ENCODE measurements at places on chromosomes 4 and X. TPM values are rescaled to one million over a fixed set of nuclear protein-coding genes. Genes with fewer than 3 reads are reported as not detected.
A peak's percentile ranks its signal among the peaks of the same experiment; 100 is the strongest.

TEX11 gene
- not detected for total RNA-seq

DNA sequence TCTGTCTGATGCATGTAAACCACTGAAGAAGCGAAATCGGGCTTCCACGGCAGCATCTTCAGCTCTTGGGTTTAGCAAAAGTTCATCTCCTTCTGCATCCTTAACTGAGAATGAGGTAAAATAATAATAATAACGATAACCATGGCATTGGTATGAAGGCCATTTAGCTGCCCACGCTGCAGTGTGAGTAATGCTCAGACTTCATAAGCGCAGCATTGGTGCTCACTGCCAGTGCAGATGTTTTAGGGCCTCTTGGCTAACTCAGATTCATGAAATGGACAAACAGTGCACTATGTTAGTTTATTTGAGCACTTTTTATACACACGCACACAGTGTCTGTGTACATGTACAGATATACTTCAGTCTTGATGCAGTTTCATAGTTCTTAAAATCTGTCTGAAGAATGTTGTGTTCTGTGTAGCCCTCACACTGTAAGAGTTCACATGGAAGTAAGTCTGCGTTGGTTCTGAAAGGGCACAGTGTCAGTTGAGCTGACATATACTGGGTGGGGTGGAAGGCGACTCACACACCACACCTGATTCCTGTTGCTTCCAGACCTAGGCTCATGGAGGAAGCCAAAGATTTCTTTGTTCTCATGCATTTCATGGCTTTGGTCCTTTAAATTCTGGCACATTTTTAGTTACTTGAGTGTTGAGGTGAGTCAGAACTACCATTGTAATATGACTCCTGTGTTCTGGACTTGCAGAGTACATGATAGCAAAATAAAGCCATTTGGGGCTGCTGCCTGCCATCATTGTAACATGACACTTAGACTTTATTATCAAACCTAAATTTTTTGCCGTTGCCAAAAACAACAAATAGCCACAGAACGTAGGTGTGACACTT, 68.7 kb downstream of the NSD2 start:
- no peak for DNase-seq
- H3K27me3 ChIP-seq: no peaks in the 10 kb centered on the region
- peaks cover 4% of the 10 kb centered on the region for H3K4me1 ChIP-seq

- no peaks in the 10 kb centered on the region for H3K27me3 ChIP-seq
- no peaks in the 10 kb centered on the region for H3K36me3 ChIP-seq
- DNase-seq: no peak
- no peak overlapping the region for H3K4me3 ChIP-seq
Measured at GRCh38 chrX:47068720-47069119, 9.5 kb upstream of the RGN start.

DNA sequence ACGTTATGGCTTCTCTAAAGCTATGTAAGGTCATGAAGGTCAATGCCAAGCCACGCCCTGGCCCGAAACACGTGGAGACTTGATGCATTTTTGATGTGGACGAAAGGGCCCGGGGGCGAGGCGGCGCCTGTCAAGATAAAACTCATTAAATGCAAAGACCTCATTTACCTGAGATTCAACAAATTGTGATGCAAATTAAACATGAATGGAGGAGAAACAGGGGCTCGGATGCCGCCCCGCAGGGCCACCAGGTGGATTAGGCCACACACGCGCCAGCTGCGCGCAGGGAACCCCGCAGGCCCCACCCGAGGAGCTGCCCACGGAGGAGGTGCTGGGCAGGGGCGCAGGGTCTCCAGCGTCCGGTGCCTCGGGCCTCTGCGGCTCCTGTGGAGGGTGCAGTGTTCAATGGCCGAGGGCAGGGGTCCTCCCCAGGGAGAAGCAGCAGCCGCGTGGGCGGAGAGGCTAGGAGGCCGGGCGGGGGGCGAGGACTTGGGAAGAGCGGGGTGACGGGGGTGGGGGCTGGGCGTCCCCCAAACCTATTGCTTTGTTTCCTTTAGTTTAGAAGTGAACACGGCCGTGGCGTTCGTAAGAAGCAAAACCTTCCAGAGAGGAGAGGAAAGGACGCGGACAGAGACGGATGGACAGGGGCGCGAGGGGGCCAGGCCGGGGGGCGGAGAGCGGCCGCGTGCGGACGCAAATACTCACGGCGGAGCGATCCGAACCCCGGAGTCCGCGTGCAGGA, 40.4 kb downstream of the CPLX1 start:
- DNase-seq: no peak
- H3K4me1 ChIP-seq: peaks cover 37% of the 10 kb centered on the region
- peak overlapping the region; percentile 13 for H3K4me3 ChIP-seq
- peaks cover 18% of the 10 kb centered on the region for H3K27me3 ChIP-seq

GCNA gene
- total RNA-seq: 6.6 TPM

- no peaks in the 10 kb centered on the region for H3K36me3 ChIP-seq
- no peaks in the 10 kb centered on the region for H3K27me3 ChIP-seq
- no peaks in the 10 kb centered on the region for H3K4me1 ChIP-seq
- H3K27ac ChIP-seq: no peak overlapping the region
Measured at GRCh38 chrX:30533266-30533665, 44.3 kb downstream of the TASL start.

- H3K27me3 ChIP-seq: peaks cover 14% of the 10 kb centered on the region
- H3K4me3 ChIP-seq: no peak overlapping the region
- H3K4me1 ChIP-seq: peaks cover 5% of the 10 kb centered on the region
Measured at GRCh38 chr4:147590249-147590920, 26.8 kb upstream of the TMEM184C start.

DNA sequence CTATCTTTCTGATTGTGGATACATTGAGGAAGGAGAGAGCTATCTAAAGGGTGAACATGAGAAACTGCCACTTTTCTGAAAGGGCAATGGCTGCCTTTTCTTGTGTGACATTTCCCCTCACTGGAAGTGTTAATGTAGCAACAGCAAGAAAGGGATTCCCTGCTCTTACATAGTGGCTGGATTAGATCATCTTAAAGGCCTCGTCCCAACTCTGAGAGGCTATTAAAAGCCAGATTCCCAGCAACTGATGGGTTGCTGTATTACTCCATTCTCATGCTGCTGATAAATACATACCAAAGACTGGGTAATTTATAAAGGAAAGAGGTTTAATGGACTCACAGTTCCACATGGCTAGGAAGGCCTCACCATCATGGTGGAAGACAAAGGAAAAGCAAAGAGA, 33.7 kb upstream of the ADH7 start:
- peaks cover 7% of the 10 kb centered on the region for H3K27me3 ChIP-seq
- no peaks in the 10 kb centered on the region for H3K36me3 ChIP-seq
- no peak overlapping the region for H3K4me3 ChIP-seq
- DNase-seq: no peak
- no peaks in the 10 kb centered on the region for H3K4me1 ChIP-seq

DNA sequence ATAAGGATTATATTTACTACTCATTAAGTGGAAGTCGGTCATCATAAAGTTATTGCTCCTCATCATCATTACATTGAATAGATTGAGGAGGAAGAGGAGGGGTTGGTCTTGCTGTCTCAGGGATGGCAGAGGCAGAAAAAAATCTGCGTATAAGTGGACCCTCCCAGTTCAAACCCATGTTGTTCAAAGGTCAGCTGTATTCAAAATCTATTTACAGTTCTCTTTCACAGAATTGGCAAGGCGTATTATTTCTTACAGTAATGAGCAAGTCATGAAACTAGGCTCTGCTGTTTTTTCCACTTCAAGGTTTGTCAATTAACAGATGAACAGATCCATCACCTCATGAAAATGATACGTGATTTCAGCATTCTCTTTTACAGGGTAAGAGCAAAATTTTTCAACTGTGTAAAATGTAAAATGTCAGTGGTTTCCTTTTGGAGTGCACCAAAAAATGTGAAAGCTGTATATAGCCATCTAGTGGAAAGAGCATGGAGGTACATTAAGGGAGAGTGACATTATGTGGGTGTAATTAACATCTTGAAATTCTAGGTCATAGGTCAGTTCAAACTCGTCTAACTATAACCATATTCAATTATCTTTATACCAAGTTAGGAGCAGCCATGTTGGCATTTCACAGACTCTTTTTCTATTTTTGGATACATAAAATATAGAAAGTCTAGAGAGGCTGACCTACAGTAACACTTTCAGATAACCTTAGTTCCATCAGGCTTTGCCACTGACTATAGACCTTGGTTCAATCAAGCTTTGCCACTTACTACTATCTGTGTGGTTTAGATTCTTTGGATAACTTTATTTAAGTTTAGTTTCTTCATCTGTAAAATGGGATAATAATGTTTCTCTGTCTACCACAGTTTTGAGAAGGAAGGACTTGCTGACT, 30.1 kb downstream of the NEIL3 start:
- no peak for DNase-seq
- peaks cover 57% of the 10 kb centered on the region for H3K36me3 ChIP-seq
- H3K27ac ChIP-seq: no peak overlapping the region
- peaks cover 4% of the 10 kb centered on the region for H3K4me1 ChIP-seq
- no peak overlapping the region for H3K4me3 ChIP-seq

DNA sequence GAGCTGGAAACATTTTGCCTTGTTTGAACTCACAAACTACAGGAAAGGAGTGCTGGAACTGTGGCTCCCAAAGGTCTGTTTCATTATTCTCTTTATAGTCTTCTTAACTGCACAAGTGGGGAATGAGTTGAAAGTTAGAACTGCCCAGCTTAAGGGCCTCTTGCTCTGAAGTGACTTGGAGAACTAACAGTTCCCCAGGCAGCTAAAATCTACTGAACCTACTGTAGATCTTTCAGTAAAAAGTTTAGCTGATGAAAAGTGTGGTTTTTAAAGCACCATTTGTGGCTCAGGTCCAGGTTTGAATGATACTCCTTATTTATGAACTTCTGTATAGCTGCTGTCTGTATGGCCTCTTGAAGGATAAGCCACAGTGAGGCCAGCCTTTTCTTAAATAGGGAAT, 353.8 kb downstream of the MAPK10 start:
- H3K27me3 ChIP-seq: no peaks in the 10 kb centered on the region
- no peak for DNase-seq
- no peaks in the 10 kb centered on the region for H3K4me1 ChIP-seq
- H3K36me3 ChIP-seq: no peaks in the 10 kb centered on the region

ASB12 gene
- not detected for total RNA-seq

NR3C2 gene
- total RNA-seq: 5.7 TPM

DNA sequence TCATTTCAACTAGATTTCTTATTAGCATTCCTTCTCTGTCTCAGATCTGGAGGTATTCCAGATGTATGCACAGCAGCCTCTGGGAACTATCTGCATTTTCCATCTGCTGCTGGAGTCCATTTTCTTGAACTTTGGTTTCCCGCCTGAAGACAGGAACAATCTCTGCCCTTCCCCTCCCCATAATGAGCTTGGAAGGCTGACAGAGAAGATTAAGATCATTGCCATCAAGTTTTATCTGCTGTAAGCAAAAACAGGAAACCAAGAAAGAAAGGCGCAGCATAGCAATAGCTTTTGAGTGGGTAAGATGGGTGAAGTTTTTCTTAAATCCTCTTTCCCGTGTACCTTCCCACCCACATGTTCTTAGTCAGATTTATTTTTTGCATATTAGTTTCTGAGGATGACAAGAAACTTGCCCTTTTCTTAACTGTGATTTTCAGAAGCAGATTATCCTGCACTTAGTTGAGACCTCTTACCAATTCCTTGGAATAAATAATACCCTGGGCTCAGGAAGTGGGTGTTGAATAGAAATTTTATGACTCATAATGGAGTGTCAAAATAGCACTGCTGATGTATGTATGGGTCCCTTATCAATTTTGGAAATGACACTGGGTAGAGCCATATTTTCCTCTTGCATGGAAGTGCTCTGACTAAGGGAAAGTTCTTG, 78.3 kb downstream of the CT47B1 start:
- H3K4me3 ChIP-seq: no peak overlapping the region
- H3K27ac ChIP-seq: no peak overlapping the region
- H3K4me1 ChIP-seq: peaks cover 7% of the 10 kb centered on the region
- no peaks in the 10 kb centered on the region for H3K27me3 ChIP-seq
- DNase-seq: no peak
- no peaks in the 10 kb centered on the region for H3K36me3 ChIP-seq

KDR gene
- total RNA-seq: not detected

- no peak overlapping the region for H3K27ac ChIP-seq
- DNase-seq: no peak
- no peak overlapping the region for H3K4me3 ChIP-seq
- no peaks in the 10 kb centered on the region for H3K4me1 ChIP-seq
- no peaks in the 10 kb centered on the region for H3K27me3 ChIP-seq
Measured at GRCh38 chrX:138485767-138486166, 225.8 kb downstream of the FGF13 start.

TLR6 gene
- 3.1 TPM for total RNA-seq

- no peak overlapping the region for H3K27ac ChIP-seq
- peaks cover 14% of the 10 kb centered on the region for H3K27me3 ChIP-seq
- no peak overlapping the region for H3K4me3 ChIP-seq
- H3K36me3 ChIP-seq: no peaks in the 10 kb centered on the region
Measured at GRCh38 chr4:145954924-145955339, 16.3 kb upstream of the ZNF827 start.

DNA sequence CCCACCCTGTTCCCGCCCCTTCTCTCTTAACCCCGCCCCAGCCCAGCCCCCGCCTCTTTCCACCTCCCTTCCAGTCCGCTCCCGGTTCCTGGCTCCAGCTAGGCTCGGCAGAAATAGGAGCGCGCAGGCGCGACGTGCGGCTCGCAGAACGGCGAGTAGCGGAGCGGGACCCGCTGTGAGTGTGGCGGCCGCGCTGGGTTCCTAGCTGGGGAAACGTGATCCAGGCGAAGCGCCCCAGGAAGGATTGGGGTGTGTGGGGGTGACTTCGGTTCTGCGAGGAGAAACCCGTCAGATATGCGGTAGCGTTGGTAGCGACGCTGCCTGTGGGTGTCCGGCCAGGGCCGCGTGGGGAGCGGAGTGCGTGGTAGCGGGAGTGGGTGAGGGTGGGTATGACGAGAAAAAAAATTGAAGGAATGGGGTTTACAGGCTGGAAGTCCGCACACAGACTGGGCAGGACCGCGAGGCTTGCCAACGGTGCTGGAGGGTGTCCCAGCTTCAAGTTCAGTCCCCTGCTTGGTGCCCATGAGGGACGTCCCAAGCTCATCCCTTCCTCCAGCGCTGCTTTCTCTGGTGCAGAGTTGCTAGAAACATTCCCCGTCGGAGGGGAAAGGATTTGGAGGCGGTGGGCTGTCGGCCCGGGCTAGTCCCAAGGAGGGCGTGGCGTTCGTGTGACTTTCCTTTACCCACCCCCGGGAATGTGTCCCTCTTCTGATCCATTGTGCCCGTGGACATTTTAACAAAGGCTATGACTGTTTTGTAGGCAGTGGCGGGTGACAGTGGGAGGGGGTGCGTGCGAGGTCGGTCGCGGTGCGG, at the start of gene PRRG1:
Gene PRRG1 (plus strand): TSS at position 144 of the 813 bp plus-strand sequence. CDS start 56,886 bp downstream, outside the sequence.
- no peak within 1 kb of the TSS for H3K4me3 ChIP-seq
- no peak for DNase-seq
- peaks cover 18% of the 10 kb centered on the region for H3K27me3 ChIP-seq
- peaks cover 2% of the 10 kb centered on the region for H3K4me1 ChIP-seq

Measured in activated CD8-positive, alpha-beta T cell treated with anti-CD3 and anti-CD28 coated beads, Interleukin-2, amount 10 ng/mL, durations not matched to agents 7 days and 5 days (primary cell).